CD4-positive, alpha-beta T cell treated with Interleukin-12 subunit alpha and Interleukin-12 subunit beta, for 1 hour (primary cell): ENCODE measurements at places on chromosomes 4 and X.
A peak's percentile ranks its signal among the peaks of the same experiment; 100 is the strongest.

GRCh38 chr4:145216535-145216934 lies 36.1 kb upstream of the OTUD4 start:
- DNase-seq, result no peak

GRCh38 chr4:176195184-176195978 lies at the start of gene SPATA4:
TSS of gene SPATA4 (minus strand) at chr4:176195585. CDS start at chr4:176195562, 23 bp downstream.
- DNase-seq, result peak; percentile 92

GRCh38 chrX:13093529-13094140 lies 49.2 kb upstream of the FAM9C start:
- DNase-seq, result peak; percentile 57

GRCh38 chr4:113293043-113293560 lies 243.6 kb downstream of the ANK2 start:
- no peak for DNase-seq

- DNase-seq, result peak; percentile 23
Measured at GRCh38 chrX:13716455-13716854, 18.0 kb downstream of the TRAPPC2 start.

DNA sequence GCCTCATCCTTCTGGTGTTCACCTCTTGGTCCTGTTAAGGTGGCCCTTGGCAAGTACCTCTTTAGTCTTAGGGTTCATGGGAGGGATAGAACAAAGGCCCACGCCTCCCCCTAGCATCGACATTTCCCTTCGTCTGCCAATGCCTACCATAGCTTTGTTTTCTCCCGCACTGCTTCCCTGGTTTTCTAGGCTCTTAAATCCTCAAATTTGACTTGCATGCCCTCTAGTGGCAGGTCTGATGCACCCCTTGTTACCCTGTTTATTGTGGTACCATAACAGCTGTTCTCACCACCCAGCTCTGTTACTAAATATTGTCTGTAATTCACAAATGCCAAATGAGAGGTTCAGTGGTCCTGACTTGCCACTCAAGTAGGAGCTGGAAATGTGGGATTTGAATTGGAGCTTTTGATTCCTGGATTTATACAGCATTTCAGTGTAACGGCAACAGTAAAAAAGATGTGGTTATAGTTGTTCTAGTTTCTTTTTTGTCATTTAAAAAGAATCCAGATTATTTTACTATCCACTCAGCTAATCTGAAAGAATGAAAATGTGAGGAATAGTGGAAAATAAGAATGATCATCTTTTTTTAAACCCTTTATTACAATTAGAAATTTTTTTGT lies 100.1 kb downstream of the REPS2 start:
- DNase-seq, result peak; percentile 39

- DNase-seq, result no peak
Measured at GRCh38 chr4:152831416-152831815, 51.7 kb downstream of the ARFIP1 start.

GRCh38 chrX:154411981-154412340 lies 622 bp downstream of the TAFAZZIN start:
- DNase-seq, result peak; percentile 64

DNA sequence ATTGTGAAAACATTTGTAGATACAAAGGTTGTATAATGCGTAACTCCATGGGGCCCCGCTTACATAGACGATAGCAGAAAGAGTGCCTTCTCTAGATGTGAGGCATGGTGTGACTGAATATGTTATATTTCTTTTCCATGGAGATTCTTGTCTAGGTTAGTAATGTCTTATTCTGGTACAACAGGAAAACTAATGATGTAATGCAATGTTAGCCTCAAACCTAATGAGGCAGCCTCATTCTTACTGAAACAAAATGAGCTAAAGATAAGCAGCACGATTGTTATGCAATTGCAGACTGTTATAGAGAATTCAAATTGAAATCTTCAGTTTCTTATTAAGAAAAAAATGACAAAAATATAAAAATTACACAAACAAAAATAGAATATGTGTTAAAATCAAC lies 171.1 kb upstream of the ANKRD50 start:
- DNase-seq, result no peak

DNA sequence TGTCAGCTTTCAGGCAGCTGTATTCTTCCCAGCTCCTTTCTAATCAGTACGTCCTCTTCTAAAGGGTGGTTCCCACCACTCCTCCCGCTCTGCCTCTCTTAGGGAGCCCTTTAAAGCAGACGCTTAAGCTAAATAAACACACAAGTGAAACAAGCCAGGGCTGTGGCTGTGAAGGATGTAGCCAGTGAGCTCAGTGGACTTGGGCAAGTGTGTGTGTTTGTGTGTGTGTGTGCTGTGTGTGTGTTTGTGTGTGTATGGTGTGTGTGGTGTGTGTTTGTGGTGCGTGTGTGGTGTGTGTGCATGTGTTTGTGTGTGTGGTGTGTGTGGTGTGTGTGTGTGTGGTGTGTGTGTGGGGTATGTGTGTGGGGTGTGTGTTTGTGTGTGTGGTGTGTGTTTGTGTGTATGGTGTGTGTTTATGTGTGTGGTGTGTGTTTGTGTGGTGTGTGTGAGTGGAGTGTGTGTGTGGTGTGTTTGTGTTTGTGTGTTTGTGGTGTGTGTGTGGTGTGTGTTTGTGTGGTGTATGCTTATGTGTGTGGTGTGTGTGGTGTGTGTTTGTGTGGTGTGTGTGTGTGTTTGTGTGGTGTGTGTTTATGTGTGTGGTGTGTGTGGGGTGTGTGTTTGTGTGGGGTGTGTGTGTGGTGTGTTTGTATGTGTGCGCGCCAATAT lies 283.3 kb downstream of the PTTG2 start:
- no peak for DNase-seq

DNA sequence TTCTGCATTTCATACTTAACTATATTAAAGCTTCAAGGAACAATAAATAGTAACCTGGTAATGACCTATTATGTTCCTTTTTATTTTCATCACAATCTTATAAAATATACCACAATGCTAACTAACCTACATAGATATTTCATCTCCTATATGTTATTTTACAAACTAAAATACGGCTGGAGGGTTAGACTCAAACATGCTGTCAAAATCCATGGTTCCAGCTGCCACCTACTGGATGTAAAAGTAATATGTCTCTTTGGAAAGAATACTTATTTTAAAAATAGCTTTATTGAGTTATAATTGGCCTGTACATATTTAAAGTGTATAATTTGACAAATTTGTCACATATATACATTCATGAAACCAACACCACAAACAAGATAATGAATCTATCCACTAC lies 15.0 kb downstream of the RGN start:
- DNase-seq, result peak; percentile 7

GRCh38 chrX:47129899-47130358 lies 14.6 kb downstream of the NDUFB11 start:
- DNase-seq, result no peak

DNA sequence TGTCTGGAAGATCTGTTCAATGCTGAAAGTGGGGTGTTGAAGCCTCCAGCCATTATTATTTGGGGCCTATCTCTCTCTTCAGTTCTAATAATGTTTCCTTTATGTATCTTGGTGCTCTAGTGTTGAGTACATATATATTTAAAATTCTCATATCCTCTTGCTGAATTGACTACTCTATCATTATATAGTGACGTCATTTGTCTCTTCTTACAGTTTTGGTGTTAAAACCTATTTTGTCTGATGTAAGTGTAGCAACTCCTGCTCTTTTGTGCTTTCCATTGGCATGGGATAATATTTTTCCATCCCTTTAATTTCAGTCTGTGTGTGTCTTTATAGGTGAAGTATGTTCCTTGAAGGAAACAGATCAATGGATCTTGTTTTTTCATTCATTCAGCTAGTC lies 446.0 kb downstream of the FAM47A start:
- DNase-seq, result no peak

- no peak for DNase-seq
Measured at GRCh38 chr4:59086410-59086809, 1976.2 kb upstream of the IGFBP7 start.

- DNase-seq, result no peak
Measured at GRCh38 chrX:65695849-65696449, 28.5 kb downstream of the MSN start.

GRCh38 chrX:123920105-123920785 lies 41.3 kb upstream of the STAG2 start:
- no peak for DNase-seq

DNA sequence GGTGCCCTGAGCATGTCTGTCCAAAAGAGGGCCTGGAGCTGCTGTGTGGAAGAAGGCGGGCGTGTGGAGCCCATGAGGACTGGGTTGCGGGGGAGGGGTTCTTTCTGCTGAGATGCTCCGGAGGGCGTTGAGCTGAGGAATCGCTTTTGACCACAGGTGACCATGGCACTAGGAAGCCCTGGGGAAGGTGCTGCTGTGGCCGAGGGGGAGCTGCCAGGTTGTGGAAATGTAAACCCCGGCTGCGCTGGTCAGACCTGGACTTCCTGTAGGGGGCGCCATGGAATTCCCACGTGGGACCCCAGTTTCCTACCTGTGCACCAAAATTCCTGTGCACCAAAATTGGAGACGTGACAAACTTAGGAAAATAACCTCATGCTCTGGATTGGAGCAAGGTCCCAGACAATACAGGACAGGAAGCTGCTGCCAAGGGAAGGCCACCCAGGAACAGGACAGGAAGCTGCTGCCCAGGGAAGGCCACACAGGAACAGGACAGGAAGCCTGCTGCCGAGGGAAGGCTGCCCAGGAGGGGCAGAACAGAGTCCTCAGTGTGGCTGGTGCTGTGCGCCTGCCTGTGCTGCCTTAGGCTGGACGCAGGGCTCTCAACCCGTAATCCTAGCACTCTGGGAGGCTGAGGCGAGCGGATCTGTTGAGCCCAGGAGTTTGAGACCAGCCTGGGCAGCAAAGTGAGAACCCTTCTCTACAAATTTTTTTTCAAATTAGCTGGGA lies 28.4 kb upstream of the UVSSA start:
- peak; percentile 32 for DNase-seq

DNA sequence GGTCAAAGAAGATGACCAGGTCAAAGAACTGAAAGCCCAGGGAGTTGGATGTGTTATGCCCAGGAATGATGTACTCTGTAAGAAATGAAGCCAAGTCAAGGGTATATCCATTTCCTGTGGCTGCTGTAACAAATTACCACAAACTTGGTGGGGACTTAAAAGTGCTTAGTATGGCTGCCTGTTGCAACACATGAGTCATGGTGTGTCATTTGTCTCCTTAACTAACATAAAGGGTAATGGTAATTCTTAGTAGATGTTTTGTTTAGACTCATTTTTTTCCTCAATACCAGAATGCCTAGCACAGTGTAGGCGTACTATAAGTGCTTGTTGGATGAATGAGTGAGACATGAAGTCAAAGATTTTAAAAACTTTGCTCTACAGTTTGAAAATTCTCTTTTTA lies 45.7 kb downstream of the SYTL5 start:
- no peak for DNase-seq

GRCh38 chrX:44012484-44013096 lies 39.4 kb upstream of the NDP start:
- peak; percentile 26 for DNase-seq

- peak; percentile 3 for DNase-seq
Measured at GRCh38 chrX:123731987-123732669, 724 bp downstream of the THOC2 start.

- peak; percentile 63 for DNase-seq
Measured at GRCh38 chr4:153522802-153523094, 56.6 kb downstream of the TMEM131L start.

DNA sequence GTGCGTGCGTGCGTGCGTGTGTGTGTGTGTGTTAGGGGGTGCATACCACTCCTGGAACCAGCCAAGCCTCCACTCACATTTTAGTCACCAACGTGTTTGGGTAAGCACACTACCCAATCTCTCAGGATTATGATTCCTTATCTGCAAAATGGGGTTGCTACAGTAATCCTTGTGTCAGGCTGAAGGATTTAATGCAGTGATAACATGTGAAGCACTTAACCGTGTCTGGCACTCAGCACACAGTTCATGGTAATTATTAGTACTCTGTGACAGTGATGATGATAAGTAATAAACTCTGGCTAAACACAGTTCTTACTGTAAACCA lies 57.3 kb downstream of the CLDN22 start:
- DNase-seq, result no peak

DNA sequence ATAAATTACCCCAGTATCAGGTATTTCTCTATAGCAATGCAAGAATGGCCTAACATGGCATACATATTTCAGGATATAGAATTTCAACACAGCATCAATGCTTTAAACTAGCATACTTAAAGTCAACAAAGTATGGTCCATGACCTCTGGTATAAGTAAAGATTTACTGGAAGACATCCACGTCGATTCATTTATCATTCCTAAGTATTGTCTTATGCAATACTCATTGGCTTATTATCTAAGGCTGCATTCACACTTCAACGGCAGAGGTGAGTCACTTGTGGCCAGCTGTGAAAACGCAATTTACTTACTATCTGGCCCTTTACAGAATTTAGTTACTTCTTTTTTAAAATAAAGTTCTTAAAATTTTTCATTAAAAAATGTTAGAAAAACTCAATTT lies 42.6 kb downstream of the ADGRA3 start:
- DNase-seq, result no peak

- no peak for DNase-seq
Measured at GRCh38 chrX:31836479-31836878, 764.6 kb upstream of the FTHL17 start.

DNA sequence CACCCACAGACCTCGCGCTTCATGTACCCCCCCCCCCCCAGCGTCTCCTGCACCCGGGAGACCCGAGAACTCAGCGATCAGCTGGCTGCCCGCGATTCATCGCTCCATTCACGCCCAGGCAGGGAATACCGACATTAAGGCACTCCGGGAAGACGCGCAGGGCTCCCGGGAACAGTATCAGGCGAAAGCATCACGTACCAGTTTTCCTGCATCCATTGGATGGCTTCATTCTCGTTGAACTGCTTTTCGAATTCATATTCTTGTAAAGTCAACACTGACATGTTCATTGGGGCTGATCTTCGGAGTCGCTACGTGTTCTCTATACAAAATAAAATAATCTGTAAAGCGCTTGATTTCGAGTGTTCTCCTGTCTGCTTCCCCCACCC lies 373 bp downstream of the ELOVL6 start:
- no peak for DNase-seq

DNA sequence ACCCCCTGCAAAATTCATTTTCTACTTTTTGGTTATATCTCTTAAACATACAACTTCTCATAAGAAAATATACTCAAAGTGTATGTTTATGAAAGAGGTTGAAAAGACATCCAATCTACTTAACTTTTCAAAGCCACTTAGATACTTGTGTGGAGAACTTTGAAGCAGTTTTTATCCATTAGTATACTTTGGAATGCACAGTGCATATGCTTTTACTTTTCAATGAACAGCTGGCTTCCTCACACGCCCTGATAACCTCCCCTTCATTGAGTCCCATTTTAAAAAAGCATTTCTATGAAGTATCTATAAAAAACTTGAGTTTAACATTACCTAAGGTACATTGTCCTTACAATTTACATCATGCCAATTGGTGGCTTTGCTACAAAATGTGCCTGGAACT lies 73.8 kb downstream of the VEGFC start:
- no peak for DNase-seq
